T-cell (primary cell): ENCODE measurements at places on chromosomes 3 and 15. TPM values are rescaled to one million over a fixed set of nuclear protein-coding genes. Genes with fewer than 3 reads are reported as not detected.

- no peak for DNase-seq
Measured at GRCh38 chr3:23748398-23749110, 57.2 kb upstream of the UBE2E1 start.

GRCh38 chr3:161695811-161696210 is 199.2 kb downstream of the OTOL1 start:
- no peak for DNase-seq

DNA sequence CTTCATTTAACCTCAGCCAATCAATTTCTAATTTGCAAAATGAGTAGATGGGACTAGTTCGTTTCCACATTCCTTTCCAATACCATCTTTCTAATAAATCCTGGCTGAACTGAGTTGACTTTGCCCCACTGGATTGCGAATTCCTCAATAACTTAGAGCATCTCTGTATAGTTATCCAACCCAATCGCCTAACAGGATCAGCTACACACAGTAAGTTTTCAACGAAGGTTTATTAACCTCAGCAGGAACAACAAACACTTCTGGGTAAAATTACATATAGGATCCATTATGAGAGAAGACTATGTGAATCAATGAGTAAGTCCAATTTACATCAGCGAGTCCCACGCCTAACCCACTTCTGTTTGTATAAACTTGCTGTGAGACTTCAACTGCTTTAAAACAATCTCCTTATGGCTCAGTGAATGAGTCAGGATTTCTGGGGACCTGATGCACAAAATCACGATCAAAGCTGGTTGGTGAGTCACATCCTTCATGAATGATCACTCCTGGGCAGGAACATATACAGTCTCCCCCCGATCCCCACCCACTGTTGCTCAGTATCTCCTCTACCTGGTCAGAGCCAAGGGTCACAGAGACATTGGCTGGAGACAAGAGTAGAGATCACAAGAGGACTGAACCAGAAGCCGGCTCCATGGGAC is 142.8 kb downstream of the EDEM1 start:
- no peak for DNase-seq

DNA sequence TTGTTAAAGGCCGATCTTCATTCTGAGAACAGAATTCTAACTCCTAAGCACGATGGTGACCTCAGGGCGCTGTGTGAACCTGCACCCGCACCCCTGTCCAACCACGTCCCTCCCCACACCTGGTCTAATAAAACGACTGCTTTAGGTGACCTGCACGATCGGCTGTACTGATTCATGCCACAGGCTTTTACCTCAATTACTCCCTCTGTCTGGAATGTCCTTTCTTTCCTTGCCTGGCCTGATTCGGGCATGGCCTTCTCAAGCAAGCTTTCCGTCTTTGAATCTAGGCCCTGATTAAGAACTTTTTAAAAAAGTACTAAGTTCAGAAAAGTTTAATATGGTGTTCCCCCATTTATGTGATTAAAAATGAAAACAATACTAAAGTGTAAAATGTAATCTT is 842 bp upstream of the U2SURP start:
- no peak for DNase-seq

- no peak for DNase-seq
Measured at GRCh38 chr3:39121621-39122020, 14.1 kb downstream of the TTC21A start.

Gene GOLGA8J
- not detected for total RNA-seq

DNA sequence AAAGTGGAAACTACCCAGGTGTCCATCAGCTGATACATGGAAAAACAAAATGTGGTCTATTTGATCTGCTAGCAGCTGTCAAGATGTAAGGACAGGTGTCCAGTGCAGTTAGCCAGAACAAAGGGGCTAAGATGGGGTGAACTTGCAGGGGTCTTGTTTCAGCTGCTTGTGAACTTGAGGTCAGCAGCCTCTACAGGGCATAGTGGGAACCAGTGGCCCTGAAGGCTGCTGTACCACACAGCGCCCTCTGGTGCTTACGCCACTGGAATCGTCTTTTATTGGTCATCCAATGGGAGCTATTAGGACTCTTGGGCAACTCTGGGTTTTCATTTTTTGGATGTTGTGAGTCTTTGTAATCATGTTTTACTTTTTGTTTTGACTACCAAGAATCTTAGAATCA is 62.2 kb upstream of the CTSH start:
- no peak for DNase-seq

- DNase-seq: no peak
Measured at GRCh38 chr15:28932361-28932760, 46.6 kb downstream of the APBA2 start.

GRCh38 chr15:59537403-59537802 is 74.2 kb upstream of the GCNT3 start:
- no peak for DNase-seq

- DNase-seq: no peak
Measured at GRCh38 chr15:97849183-97849582, 111.3 kb upstream of the ARRDC4 start.

Gene STRIT1
- total RNA-seq: not detected

DNA sequence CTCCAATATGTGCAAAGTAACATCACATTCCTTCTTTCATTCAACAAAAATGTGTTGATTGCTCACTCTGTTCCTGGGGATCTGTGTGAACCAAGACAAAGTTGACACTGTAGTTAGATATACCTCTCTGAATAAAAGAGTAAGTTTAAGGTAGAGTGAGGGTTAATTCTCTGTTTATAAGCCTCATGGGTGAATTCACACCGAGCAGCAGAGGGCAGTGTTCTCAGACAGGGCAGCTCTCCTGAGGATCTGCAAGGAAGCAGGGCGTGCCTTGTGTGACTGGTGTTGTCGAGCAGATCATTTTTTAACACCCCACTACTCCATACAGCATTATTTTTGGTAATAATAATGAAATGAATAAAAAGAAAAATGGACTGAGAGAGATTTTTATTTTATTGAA is 34.4 kb downstream of the PAQR9 start:
- DNase-seq: no peak
